ENCODE measurements at places on chromosomes 1 and 21. TPM values are rescaled to one million over a fixed set of nuclear protein-coding genes. Genes with fewer than 3 reads are reported as not detected.

C1orf167 gene
- total RNA-seq, result not detected

- DNase-seq, result no peak
These were observed 312.3 kb downstream of the TM2D1 start for GRCh38 chr1:61412601-61413000.

DNA sequence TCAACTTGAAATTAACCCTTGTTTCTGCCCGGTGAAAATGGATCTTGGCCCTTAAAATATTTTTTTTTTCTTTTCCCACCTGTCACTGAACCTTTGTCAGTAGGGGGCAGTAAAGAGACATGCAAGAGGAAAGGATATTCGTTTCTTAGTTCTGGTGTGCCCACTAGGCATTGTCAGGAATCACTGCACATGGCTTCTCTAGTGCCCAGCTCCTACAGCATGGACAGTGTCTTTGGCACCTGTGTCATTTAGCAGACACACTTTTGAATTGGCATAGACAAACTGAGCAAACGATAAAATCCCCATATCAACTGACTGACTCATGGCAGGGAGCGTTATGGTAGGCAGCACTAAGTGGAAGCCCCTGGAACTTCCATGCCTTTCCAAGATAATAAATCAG lies 1048.1 kb downstream of the BRINP3 start:
- DNase-seq, result peak; percentile 49

DNA sequence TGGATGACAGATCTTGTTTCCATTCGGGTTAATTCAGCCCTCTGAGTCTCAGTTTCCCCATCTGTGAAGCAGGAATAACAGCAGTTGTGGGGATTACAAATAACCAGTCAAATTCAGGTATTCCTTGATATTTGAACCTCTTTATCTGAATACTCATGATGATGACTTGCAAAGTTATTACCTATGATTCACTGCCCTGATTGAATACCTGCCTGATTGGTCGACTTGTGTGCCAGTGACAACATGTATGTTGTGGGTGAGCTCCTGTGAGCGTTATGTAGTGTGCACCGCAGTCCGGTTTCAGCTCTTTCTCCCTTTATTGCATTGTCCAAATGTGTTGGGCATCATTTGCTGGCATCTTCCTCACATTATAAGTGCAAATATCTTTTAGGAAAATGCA lies 9.5 kb upstream of the TMEM61 start:
- DNase-seq, result no peak

DNA sequence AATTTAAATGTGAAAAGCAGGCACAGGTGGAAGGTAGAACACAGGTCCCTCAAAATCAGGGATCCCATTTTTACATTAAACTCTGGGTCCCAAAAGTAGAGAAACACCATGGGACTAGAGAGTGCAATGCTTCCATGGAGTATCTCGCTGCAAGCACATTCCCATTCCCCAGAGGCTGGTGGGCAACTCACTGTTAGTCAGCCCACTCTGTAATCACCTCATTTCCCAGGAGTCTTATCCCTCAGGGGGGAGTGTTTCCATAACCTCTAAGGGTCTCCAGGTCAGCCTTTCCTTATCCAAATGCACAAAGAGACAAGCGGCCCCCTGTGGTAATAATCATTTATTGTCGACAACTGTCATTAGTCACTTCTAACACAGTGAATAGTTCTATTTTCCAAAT lies 490.1 kb upstream of the LRRC7 start:
- DNase-seq, result no peak

- DNase-seq, result no peak
These were observed 66.7 kb downstream of the SLC45A1 start for GRCh38 chr1:8384577-8384976.

GRCh38 chr1:29789910-29790247 lies 553.6 kb downstream of the PTPRU start:
- no peak for DNase-seq

GRCh38 chr1:165205145-165205544 lies 151.4 kb downstream of the LMX1A start:
- no peak for DNase-seq

GRCh38 chr1:187655104-187655503 lies 826.4 kb downstream of the PLA2G4A start:
- no peak for DNase-seq

PRRX1 gene
- 2.7 TPM for total RNA-seq

LRRC39 gene
- 0.42 TPM for total RNA-seq

DNM3 gene
- 4.3 TPM for total RNA-seq

DNA sequence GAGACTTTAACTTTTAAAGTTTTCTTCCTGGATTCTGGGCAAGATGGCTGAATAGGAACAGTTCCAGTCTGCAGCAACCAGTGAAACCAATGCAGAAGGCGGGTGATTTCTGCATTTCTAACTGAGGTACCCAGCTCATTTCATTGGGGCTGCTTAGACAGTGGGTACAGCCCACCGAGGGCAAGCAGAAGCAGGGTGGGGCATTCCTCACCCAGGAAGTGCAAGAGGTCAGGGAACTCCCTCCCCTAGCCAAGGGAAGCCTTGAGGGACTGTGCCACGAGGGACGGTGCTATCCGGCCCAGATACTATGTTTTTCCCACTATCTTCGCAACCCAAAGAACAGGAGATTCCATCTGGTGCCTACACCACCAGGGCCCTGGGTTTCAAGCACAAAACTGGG lies 121.0 kb downstream of the VAV3 start:
- no peak for DNase-seq

MYBPH gene
- total RNA-seq, result not detected

DNA sequence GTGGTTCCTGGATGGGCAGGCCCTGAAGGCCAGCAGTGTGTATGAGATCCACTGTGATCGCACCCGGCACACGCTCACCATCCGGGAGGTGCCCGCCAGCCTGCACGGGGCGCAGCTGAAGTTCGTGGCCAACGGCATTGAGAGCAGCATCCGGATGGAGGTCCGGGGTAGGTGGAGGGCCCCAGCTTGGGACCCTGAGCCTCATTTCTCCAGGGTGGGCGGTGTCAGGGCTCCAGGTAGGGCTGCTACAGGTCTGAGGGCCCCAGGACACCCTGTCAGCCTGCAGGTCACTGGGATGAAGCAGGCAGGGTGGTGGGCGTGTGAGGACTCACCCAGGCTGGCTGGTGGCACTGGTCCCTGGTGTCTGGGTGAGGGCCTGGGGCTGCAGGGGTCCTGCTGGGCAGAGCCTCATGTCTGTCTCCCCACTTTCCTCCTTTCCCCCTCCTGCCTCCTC lies 7.8 kb downstream of the OBSCN start:
- no peak for DNase-seq

DNA sequence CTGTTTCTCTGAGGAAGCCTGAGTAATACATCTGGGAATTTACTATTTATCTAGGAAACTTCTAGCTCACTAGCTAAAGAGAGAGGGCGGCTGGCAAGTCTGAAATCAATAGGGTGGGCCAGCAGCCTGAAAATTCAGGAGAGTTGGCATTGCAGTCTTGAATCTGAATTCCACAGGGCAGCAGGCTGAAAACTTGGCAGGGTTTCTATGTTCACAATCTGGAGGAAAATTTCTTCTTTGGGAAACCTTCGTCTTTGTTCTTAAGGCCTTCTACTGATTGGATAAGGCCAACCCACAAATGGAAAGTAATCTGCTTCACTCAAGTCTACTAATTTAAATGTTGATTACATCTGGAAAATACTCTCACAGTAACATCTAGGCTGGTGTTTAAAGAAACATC lies 101.0 kb upstream of the COG2 start:
- DNase-seq, result no peak

CERS2 gene
- 74.1 TPM for total RNA-seq

All from Daoy (cell line).